ENCODE measurements at places on chromosomes 5 and 9.
A peak's percentile ranks its signal among the peaks of the same experiment; 100 is the strongest.

DNA sequence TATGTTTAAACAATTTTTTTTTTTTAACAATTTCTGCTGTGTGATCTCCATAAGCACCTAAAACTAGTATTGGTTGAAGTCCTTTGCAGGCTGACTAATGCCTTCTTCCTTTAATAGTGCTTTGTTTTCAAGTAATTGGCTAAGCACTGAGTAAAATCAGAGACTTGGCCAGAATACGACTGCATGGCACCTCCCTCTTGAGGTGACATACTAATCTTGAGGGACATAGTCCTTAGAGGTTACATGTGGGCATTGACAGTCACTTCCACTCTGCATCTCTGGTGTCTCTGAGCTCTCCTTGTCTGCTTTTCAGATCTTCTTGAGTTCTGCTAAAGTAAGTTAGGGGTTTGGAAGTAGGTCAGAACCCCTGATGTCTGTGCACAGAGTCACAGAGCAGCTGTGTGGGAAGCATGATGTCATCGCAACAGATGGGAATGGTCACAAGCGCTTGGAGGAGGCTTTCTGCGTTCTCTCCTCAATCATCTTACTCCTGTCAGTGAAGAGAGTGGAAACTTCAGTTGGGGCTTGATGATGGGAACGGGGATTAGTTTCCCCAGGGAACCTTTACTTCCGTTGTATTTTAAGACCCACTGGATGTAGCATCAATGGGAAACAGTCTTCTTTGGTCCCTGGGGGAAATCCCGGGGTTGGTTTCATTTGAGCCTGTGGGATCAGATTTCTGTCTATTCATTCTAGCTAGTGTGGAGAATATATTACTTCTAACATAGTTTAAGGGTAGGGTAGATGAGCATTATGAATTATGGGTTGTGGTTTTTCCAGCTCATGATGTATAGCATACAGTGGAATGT is 136.9 kb downstream of the ARHGAP26 start:
- DNase-seq = no peak

DNA sequence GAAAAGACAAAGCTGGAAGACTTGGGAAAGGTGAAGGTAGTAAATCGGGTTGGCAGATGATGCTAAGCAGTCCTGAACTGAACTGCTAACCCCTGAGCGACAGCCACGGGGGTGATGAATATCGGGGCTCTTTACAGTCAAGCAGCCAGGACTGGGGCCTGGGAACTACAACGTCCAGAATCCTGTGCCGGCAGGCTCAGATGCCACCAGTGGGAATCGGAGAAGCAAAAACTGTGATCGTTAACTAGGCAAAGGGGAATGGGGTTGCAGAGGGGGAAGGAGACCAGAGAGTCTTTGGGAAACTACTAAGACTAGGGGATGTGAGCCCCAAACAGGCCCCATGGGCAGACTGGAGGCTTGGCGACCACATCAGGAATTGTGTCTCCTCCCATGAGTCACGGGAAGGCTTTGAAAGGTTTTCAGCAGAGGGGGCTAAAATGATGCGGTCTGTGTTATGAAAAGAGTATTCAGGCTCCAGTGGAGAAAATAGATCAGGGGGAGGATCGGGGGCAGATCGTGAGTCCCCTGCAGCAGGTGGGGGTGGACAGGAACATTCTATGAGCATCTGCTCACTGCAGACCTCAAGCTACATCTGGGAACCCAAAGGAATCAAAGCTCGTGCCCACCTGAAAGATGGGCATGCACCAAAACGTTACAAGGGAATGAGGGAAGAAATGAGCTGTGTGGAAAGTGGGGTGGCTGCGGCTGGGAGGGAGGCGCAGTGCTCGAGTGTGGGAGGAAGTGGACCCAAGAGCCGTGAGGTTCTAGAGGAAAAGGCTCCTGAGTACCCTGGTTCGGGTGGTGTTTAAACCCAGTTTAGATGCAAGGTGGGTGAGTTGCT is 53.8 kb downstream of the HRH2 start:
- DNase-seq = no peak

- DNase-seq = no peak
These were observed 376.4 kb upstream of the RGMB start for GRCh38 chr5:98397081-98397480.

GRCh38 chr5:180575571-180575970 is 15.7 kb downstream of the SCGB3A1 start:
- peak; percentile 13 for DNase-seq

DNA sequence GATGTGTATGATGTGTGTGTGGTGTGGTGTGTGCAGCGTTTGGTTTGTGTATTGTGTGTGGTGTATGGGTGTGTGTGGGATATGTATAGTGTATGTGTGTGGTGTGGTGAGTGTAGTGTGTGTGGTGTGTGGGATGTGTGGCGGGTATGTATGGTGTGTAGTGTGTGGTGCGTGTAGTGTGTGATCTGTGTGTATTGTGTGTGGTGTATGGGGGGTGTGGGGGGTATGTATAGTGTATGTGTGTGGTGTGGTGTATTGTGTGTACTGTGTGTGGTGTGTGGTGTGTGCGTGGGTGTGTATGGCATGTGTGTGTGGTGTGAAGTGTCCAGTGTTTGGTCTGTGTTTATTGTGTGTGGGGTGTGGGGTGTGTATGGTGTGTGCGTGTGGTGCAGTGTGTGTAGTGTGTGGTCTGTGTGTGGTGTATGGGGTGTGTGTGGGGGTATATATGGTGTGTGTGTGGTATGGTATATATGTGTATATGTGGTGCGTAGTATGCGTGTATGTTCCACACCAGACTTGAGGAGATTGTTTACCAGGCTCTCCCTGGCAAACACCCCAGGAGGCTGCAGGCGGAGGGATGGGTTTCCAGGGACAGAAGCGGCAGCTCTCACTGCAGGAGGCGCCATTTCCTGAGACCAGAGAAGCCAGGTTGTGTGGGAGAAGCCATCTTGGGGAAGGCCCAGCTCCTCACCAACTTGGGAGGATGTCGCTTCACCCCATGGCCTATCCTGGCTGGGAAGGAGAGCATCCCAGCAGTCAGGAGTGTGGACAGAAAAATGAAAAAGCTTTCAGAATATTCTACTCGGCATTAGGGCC is 138.1 kb downstream of the NXNL2 start:
- DNase-seq = no peak

DNA sequence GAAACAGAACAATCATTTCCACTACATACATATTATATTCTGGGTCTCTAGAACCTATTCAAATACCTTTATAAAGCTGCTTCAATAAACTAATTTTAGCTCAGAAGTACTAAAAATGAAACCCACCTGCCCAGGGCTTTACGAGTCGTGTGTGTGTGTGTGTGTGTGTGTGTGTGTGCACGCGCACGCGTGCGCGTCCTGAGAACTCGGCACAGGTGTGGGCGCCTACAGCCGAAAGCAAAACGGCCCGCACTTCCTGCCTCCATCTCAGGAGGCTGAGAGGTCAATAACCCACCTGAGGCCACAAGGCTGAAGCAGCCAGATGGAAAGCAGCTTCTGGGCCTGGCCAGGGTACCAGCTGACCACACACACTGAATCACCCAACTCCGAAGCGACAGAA is 3.0 kb downstream of the CLPTM1L start:
- DNase-seq = no peak

- DNase-seq = no peak
These were observed 86.8 kb downstream of the PTPRD start for GRCh38 chr9:10525972-10526371.

GRCh38 chr5:19918780-19919179 is 69.2 kb downstream of the CDH18 start:
- no peak for DNase-seq

DNA sequence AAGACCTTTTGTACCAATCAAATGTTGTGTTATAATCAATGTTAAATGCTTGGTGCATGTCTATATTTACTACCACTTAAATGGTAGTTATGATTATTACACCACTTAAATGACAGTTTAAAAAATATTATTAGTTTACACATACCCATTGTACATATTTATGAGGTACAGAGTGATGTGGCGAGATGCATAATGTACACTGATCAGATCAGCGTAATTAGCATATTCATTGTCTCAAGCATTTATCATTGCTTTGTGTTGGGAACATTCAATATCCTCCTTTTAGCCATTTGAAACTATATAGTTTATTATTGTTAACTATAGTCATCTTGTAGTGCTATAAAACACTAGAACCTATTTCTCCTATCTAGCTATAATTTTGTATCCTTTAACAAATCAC is 434.4 kb upstream of the ACTBL2 start:
- DNase-seq = no peak

DNA sequence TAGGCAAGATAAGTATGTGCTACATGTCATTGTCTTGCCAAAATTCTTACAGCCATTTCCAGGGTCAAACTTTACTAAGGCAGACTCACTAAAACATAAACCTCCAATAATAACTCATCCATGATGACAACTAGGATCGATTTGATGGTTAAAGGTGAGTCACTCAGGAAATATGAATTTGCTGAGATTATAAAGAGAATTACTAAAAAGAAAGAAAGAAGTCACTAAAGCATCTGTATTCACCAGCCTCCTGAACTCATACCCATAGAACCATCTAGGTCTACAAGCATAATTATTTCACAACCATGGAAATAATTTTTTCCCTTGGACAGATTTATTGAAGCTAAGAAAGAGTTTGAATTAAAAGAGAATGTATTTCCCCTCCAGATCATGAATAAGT is 258.6 kb downstream of the TLE1 start:
- DNase-seq = no peak

DNA sequence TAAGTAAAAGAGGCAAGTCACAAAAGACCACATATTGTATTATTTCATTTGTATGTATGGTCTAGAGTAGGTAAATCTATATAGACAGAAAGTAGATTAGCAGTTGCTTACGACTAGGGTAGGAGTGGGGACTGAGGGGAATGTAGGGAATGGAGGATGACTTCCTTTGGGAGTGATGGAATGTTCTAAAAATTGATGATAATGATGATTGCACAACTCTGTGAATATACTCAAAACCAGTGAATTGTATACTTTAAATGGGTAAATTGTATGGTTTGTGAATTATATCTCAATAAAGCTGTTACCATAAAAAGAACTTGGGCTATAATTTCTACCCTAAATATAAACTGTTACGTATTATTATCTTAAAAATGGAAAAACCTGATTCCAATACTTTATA is 35.0 kb downstream of the ADAMTS6 start:
- no peak for DNase-seq

GRCh38 chr5:40780199-40780598 is 18.0 kb downstream of the PRKAA1 start:
- no peak for DNase-seq

- DNase-seq = no peak
These were observed 140.7 kb downstream of the MTX3 start for GRCh38 chr5:79850316-79850822.

GRCh38 chr5:152634586-152634985 is 229.5 kb upstream of the NMUR2 start:
- DNase-seq = no peak

DNA sequence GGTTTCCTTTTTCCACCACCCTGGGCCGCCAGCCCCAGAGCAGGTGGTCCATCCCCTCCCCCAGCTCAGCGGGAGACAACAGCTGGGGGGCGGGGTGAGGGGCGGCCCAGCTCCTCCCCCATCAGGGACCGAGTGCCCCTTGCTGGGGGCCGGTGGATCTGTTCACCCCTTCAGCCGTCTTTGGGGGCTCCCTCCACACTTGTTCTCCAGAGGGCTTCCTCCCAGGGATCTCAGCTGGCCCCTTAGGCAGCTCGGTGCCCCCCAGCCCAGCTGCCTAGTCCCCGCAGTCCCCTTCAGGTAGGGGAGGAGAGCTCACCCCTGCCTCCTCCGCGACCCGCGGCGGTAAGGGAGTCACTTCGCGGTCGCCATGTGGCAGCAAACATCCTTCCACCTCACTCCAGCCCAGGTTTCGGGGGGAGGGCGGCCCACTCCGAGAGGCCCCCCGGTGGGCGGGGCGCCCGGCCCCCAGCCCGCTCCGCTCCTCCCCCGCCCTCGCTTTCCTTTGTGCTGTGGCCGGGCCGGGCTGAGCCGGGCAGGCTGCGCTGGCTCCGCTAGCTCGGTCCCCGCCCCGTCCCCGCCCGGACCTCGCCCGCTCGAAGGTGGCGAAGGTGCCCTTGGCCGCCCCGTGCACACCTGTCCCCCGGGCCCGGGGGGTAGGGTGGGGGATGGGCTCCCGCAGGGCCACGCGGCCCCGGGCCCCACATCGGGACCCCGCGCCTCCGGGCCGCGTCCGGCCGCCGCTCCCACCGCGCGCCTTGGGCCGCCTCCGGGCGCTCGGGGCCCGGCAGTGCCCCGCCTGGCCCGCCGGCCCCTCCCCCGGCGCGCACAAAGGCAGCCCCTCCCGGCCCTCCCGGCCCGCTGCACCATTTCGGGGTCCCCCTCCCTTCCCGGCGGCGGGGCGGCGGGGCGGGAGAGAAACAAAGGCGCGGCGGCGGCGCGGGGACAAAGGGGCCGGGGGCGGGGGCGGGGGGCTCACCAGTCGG is 683 bp downstream of the DBN1 start:
- peak; percentile 40 for DNase-seq

DNA sequence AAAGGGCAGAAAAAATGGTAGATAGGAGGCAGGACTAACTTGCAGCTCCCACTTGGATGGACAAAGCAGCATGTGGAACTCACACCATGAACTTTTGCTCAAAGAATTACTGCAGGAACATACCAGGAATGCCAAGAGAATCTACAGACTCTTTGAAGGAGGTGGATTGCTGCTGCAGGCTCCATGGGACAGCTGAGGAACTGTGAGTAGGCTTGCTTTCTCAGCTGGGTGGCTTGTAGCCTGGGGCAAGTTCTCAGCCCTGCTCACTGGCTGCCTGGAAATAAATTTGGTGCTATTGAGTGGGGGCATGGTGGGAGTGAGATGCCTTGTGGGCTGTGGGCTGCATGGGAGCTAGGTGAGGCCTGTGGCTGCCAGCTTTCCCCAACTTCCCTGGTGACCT is 574.5 kb downstream of the PRELID2 start:
- DNase-seq = no peak

DNA sequence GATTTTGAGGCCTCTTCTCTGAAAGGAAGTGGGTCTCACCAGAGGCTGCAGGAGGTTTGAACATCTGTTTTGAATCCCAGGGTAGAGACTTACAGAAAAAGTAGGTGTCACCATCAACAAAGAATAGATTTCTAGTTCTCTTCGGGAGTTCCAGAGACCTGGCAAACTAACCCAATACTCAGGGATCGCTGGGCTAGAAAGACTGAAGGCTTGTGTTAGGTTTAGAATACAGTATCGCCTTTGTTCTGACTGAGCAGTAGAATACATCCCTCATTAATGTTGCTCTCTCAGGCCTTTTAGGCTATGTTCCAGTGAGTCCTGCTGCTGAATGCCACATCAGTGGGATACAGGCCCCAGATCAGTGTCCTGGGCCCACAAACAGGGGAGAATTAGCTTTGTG is 27.2 kb downstream of the RUSC2 start:
- DNase-seq = no peak

DNA sequence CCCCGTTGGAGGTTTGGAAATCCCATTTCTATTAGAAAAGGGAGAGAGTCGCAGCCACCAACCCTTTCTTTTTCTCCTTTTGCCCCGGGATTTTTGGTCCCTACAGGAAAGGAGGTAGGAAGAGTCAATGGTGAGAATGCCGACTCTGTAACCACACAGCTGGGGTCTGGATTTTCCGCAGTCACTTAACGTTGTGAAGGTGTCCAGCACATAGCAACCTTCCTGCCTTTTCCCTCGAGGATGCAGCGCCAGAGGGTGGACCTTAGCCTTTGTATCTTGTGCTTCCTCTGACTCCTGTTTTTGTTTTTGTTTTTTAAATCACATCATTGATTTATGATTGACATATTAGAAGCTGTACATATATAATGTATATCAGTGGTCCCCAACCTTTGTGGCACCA is 41.4 kb downstream of the TLR4 start:
- DNase-seq = no peak

- DNase-seq = no peak
These were observed 201.7 kb downstream of the PRELID2 start for GRCh38 chr5:145633474-145633873.

- DNase-seq = no peak
These were observed 400 bp downstream of the TIFAB start for GRCh38 chr5:135451581-135452320.
